ENCODE measurements at places on chromosomes 5 and 9.

DNA sequence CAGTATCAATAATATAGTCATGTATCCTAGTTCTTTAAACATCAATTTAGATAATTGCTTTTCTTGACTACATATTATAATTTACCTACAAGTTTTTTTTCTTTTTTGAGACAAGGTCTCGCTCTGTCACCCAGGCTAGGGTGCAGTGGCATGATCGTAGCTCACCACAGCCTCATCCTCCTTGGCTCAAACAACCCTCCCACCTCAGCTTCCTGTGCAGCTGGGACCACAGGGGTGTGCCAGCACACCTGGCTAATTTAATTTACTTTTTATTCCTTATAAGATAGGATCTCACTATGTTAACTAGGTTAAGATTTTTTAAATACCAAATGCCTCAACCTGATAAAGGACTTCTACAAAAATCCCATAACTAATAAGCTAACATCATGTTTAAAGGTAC, 21.1 kb downstream of the UIMC1 start:
- no peak for DNase-seq

- no peak for DNase-seq
Measured at GRCh38 chr5:116365006-116365496, 209.6 kb downstream of the SEMA6A start.

- DNase-seq = no peak
Measured at GRCh38 chr5:66306844-66307315, 162.8 kb downstream of the SREK1 start.

GRCh38 chr9:134642385-134643181, 980 bp downstream of the COL5A1 start:
- no peak for DNase-seq

GRCh38 chr9:89093201-89093975, 85.2 kb downstream of the SHC3 start:
- no peak for DNase-seq

- DNase-seq = no peak
Measured at GRCh38 chr9:29449306-29449705, 1876.0 kb upstream of the C9orf72 start.

- no peak for DNase-seq
Measured at GRCh38 chr5:145887217-145887616, 14.4 kb upstream of the GRXCR2 start.

GRCh38 chr9:12843735-12844134, 68.9 kb downstream of the LURAP1L start:
- DNase-seq = no peak

- DNase-seq = no peak
Measured at GRCh38 chr5:128263357-128263756, 179.8 kb downstream of the SLC12A2 start.

DNA sequence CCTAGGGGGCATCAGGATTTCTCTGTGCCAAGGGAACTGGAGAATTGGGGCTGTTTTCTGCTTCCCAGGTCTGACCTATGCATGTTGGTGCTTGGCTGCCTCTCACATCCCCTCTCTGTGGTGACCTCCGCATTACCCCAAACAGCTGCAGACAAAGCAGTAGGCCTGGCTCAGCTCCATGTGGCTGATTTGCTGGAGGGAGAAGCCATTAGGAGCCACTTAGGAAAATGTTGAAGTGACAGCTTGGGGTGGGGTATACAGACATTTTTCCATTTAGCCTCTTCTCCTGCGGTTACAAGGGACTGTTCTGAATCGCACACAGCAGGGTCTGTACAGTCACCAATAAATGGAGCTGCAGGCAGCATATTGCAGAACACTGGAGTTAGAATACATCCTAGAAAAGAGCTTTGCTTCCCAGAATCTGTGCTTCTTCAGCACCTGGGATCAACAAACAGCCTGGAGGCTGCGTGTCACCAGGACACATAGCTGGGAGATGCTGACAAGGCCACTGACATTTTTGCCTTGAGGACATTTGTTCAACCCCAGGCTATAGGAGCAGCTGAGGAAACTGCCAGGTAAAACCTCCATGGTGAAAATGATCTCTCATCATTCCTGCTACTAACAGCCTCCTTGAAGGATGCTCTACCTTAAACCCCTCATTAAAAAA, 335.3 kb downstream of the DIRAS2 start:
- DNase-seq = no peak

GRCh38 chr5:153981905-153982605, 56.7 kb downstream of the FAM114A2 start:
- no peak for DNase-seq

DNA sequence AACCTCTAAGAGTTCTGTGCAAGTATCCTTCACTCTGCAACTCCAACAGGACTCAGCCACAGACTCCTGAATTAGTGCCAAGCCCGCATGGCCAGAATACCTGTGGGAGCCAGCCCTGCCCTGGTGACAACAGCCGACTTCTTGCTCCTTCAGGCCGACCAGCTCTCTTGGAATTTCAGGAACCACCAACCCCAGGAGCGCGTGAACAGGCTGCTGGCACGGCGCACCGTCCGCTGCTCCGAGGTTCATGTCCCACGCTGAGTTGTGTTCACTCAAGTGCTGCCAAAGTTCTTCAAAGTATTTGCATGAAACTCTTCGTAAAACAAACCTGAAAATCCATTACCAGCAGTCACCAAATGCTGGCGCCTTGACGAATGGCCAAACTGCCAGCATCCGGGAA, 232.8 kb downstream of the NR2F1-AS1 start:
- no peak for DNase-seq
